Coronary artery (tissue), 2 donors: ENCODE measurements at places on chromosomes 16 and 17.

- DNase-seq, result peak; percentile 75
These were observed at the start of gene NDRG4 for GRCh38 chr16:58499615-58500351. Gene NDRG4 (plus strand): TSS chr16:58500143. CDS start chr16:58500249, 106 bp downstream.

- DNase-seq, result no peak
These were observed 1.6 kb downstream of the NDUFB10 start for GRCh38 chr16:1960665-1961630.

GRCh38 chr16:10338426-10338825 is 47.4 kb upstream of the ATF7IP2 start:
- no peak for DNase-seq

DNA sequence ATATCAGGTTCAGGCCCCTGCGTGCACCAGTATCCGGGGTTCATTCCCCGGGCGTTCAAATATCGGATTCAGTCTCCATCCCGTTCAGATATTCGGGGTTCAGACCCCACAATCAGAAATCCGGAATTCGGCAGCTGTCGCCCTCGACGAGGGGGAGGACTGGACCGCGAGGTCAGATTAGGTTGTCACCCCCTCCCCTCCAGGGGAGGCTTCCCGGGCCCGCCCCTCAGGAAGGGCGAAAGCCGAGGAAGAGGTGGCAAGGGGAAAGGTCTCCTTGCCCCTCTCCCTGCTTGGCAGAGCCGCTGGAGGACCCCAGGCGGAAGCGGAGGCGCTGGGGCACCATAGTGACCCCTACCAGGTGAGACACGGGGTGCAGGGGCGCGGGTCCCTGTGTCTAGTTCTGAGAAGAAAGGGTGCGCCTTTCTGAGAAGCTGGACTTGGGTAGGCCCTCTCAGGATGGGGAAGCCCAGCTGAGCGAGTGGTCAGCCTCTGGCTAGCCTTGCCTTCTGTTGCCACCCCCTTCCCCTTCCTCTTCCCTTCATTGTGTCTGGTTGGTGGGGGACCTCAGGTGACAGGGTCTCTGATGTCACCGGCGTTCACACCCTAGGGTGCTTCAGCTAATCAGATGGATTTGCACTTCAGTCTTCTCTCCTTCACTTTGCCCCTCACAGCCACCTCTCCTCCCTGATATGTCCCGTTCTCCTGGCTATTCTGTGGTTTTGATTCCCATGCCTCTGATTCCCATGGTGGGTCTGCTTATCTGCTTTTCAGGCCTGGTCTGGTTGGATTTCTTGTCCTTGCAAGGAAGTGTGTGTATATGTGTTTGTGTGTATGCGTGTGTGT is 844 bp downstream of the TAOK2 start:
- peak; percentile 77 for DNase-seq

- DNase-seq, result no peak
These were observed 55.1 kb upstream of the HS3ST4 start for GRCh38 chr16:25636662-25637061.

GRCh38 chr16:67897231-67897630 is 4.2 kb downstream of the PSKH1 start:
- DNase-seq, result peak; percentile 88

DNA sequence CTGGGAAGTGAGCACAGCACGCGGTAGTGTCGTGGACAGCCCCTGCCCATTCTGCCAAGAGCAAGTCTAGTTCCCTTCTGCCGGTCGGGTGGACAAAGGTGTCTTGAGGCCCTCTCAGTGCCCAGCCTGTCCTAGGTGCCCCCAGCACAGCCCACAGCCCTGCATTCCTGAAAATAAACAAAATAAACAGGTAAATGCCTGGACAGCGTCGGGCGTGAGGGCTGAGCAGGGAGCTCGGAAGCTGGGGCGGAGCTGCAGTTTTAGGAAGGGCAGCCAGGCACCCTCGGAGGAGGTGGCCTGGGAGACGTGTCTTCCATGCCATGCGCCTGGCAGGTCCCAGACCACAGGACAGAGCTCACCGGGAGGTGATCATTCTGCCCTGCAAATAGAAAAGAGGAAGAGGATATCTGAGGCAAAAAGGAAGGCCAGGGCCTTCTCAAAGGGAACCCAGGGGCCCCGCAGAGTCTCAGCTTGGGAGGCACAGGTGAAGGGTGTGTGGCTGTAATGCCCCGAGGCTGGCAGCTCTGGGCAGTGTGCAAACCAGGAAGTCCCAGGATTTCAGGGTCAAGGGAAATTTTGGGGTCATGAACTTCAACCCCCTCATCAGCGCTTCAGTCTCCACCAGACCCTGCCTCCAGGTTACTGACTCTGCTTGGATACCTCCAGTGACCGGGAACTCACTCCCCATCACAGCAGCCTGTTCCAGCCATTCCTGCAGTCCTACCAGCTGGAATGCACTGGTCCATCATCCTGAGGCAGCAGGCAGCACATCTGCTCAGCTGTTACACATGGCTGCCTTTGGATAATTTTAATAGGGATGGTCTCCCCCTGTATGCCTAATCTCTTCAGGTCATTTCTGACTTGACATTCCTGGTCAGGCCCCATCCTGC is 1.7 kb downstream of the ZNF469 start:
- DNase-seq, result no peak
